ENCODE measurements at places on chromosomes 2 and 18. TPM values are rescaled to one million over a fixed set of nuclear protein-coding genes. Genes with fewer than 3 reads are reported as not detected.

Gene PKDCC
- total RNA-seq: 148 TPM

DNA sequence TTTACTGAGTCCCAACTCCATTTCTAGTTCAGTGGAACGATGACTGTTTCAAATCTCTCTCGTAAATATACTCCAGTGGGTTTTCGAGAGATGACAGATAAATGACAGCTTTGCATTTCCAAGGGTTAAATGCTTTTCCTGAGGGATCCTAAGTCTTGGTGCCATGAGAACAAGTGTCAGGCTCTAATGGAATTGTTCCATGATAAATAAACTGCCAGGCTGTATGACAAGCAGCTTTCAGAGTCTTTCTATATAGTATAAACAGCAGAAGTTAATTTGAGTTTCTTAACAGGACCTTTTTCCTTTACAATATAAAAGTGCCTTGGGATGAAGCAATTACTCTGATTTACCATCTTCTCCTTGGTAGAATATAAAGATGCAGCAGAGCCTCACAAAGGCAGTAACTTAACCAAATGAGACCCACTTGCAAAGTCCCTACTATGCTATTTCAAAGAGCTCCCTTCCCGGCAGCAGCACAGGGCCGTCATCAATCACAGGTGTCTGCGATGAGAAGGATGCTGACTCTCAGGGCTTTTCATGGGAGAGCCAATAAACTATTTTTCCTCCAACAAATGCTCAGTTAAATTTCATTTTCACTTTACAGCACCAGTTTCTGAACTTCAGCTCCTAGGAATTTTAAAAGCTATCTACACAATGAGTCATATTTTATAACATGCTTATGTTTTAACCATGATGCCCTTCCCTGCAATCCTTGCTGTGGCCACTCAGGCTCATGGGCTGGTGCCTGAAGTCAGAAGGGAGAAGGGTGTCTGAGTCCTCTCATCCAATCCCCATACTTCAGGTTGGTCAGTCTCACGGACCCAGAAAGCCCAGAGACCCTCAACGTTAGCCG lies 123.8 kb downstream of the AFF3 start:
- no peak for DNase-seq

GRCh38 chr2:187338679-187339121 lies 109.4 kb downstream of the CALCRL start:
- peak; percentile 71 for DNase-seq

Gene RAPGEF4
- total RNA-seq: 6.7 TPM

DNA sequence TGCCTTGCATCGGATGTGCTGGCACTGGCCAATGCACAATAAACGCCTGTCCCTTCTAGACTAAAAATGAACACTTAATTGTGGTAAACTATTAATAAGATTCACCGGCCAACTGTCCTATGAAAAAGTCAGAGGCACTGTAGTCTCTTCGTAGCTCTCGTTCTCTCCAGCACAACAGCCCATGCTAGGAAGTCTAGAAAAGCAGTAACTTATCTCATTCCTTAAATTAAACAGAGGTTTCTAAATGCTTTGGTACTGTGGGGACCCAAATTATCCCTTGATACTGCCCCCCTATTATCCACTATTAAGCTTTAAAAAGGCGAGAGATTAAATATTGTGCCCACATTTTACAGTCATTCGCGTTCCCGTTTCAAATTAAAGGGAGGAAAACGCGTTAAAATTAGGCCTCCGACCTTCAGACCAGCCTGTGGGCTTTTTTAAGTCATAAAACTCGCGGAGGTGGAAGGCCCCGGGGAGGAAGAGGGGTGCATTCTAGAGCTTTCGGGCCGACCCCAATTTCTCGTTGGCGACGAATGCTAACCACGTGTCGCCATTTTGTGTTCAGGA lies 1.5 kb upstream of the PCBP1 start:
- no peak for DNase-seq

- no peak for DNase-seq
Measured at GRCh38 chr18:77173275-77174030, 40.9 kb upstream of the MBP start.

DNA sequence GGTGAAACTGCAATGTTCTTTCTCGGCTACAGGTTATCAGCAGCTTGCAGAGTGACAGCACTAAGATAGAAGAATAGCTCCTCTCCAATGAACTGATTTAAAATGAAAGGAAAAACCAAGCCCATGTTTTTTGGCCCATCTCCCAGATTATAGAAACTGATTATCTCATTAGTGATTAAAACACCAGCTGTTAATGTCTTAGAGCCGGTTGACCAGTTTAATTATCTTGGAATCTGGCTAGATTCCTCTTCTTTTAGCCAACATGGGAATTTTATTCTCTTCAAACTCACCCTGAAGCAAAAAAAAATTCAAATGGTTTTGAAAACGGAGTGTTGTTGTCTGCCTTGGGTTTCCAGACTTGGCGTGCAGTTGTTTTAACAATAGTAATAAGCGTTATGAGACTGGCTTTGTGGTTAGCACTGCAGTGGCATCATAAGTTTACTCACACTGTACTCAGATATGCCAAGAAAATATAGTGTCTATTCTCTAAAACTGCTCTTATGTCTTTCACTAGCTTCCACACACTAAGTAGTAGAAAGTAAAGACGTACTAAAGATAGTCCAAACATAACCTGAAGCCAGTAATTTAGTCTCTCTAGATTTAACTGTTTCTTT lies 665.3 kb downstream of the STK39 start:
- no peak for DNase-seq

Gene DYSF
- 21.3 TPM for total RNA-seq

DNA sequence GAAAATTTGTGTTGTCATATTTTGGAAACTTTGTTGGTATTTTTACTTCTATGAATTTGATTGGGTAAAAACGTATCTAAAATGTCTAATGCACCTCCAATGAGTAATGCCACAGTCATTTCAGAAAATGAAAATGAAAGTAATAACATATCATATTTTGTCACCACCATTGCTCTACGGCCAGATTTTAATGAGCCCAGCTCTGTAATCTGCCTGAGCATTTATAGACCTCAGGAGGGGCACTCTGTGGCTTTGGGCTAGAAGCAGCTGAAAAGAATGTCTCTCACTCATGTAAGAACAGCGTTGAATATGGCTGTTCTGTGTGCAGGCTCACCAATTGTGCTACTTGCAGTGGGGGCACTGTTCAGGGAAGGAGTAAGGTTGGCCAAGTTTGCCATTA lies 32.7 kb upstream of the ABCA12 start:
- DNase-seq: no peak

Gene CAPN14
- total RNA-seq: 0.29 TPM

GRCh38 chr18:61198486-61198885 lies 134.7 kb upstream of the CDH20 start:
- no peak for DNase-seq

Gene GRB14
- 5.1 TPM for total RNA-seq

DNA sequence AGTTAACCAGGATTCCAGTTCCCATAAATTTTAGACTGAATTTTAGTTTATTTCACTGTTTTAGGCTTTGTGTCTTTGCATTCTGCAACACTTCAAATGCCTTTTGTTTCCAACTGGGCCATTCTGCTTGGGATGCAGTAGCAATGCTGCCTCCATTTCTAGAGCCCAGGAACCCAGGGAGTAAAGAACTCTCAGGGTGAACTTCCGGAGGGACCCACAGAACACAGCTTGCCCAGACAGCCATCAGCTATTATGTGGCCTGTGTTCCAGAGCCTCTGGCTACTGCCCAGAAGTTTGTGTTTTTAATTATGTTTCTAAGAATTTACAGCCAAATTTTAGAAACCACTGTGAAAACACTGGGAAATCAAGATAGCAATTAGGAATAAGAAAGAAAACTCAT lies 145.1 kb downstream of the TMEM163 start:
- no peak for DNase-seq

DNA sequence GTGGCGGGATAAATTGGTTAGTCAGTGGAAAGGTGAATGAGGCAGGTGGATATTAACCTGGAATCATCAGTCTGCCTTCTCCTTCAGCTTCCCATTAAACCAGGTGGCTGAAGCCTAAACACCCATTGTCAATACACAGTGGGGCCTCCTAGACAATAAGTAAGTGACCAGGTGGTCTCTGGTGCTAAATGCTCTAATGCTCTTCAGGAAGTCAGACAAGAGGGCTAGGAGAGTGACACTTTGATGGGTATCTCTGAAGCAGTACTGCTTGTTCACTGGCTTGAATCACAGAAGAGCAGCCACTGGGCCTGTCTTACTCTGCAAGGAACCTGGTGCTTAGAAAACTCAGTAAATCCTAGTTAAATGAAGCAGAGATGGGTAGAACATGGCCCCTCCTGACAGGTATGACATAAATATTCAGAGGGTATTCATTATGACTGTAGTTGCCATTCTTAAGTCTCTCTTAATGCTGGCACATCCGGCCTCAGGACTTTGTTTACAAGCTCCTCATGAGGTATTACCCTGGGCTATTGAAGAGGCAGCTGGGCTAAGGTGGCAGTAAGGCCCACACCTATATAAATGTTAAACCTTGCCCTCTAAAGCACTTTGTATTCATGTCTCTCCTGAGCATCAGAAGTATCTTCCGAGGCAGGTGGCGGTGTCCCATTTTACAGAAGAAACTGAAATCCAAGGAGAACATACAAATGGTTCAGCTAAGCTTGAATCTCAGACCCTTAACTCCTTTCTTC lies 104.9 kb downstream of the NCK2 start:
- no peak for DNase-seq

Gene STK39
- total RNA-seq: 16.1 TPM

DNA sequence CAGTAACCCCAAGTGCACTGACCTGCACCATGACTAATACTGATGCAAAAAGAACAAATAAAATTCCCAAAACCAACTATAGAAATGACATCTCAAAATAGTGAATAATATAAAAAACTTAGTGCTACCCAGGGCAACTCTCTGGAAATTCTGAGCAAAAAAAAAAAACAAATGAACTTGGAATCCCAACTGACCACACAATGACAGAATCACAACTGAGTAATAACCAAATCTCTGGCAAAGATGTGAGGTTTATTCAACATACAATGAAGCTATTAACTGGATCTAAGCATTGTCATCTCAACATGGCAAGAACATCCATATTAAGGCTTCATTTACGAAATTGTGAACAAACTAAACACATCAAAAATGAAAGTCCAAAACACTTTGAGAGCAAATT lies 22.7 kb downstream of the EXOC6B start:
- DNase-seq: no peak

Gene GREB1L
- total RNA-seq: 6.0 TPM

Gene OTX1
- total RNA-seq: not detected

GRCh38 chr18:70058916-70059315 lies 111.2 kb upstream of the CD226 start:
- no peak for DNase-seq

GRCh38 chr2:29663268-29663667 lies 258.1 kb downstream of the ALK start:
- no peak for DNase-seq

Gene IL36G
- not detected for total RNA-seq

DNA sequence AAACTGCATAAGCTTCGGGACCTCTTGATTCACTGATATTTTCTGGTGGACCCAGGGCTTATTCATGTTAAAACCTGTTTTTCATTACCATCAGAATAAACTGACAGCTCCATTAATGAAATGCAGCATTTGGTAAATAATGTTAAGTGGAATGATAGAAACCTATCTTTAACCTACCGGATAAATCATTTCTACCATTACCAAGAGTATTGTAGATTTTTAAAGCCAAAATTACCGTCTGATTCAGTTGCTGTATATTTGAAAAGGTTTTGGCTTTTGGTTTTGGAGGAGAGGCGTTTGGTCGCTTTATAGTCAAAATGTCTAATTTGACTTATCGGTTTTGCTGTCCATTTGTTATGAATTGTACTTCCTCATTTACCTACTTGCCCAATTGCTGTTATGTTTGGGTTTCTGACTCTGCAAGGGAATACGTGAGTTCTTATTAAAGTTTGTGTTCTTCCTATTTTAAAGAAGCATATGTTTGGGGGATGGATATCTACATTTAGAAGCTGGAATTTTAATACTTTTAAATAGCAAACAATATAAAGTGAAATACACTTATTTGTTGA lies 1.0 kb upstream of the CUL3 start:
- DNase-seq: no peak

DNA sequence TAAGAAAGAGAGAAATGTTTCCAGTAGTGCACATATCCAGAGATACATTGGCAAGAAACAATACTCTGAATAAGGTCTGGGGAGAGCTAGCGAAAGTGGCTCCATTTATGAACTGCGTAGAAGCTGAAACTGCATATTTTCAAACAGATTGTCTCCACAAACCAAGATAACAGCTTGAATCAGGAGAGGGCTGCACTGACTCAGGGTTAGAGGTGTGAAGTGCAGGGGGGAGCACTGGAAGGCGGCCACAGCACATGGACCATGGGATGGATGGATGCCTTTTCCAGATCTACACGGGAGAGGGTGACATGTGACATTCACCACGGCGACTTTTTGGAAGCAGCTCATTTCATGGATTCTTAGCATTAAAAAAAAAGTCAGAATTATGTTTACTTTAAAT lies 729.4 kb downstream of the RNF144A start:
- no peak for DNase-seq

DNA sequence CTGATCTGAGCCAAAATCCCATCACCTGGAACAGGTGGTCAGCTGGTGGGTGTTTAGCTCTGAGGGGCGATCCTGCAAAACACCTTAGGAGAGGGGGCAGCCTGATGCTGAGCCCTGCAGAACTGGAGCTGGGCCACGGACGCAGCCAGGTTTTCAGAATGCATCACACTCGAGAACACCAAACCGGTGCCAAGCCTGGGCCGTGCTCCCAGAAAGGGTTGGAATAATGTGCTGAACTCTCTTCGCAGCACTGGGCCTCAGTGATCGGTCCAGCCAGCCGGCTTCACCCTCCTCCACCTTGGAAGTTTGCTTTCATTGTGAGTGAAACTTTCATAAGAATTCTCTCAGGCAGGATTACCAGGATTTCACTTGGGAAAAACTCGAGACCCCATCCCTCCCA lies 56.5 kb upstream of the TTC39C start:
- DNase-seq: peak; percentile 89

Data from aorta (tissue), 5 donors.